ENCODE measurements at places on chromosomes 4 and X.

DNA sequence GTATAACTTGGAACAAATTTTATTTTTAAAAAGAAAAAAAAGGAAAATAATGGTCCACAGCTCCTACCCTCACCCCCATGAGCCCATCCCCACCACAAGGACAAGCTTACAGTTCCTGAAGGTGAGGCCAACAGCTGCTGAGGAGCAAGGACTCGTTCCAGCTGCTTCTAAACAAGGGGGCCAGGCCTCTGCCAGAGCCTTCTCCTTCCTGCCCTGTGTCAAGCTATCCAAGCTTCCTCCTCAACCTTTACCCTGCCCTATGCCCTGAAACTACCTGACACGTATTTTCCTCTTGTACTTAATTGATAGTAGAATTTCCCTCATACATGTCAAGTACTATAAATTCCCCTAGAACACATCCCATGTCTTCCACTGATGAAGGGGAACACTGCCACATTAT lies 8.8 kb downstream of the SH3D19 start:
- no peak for DNase-seq

- no peak for DNase-seq
Measured at GRCh38 chr4:6257247-6258025, 12.2 kb upstream of the WFS1 start.

DNA sequence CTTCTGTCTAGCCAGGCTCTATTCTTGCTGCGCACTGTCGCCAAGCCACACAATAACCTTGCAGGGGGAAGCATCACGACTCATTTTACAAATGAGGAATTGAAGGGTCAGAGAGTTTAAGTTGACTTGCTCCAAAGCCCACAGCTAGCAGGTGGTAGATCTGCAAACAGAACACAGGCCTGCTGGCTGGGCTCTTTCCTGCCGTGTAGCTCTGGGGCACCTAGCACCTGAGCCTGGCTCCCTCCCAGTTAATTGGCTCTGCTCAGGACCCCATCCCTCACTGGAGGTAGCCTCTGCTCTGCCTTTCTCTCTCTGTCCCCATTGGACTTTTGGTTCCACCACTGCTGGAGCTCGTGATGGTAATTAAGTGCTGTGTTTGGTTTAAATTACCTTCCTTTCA lies 98.5 kb downstream of the NSUN7 start:
- no peak for DNase-seq

GRCh38 chr4:151658959-151659600 lies 101.7 kb downstream of the GATB start:
- DNase-seq, result peak; percentile 82

DNA sequence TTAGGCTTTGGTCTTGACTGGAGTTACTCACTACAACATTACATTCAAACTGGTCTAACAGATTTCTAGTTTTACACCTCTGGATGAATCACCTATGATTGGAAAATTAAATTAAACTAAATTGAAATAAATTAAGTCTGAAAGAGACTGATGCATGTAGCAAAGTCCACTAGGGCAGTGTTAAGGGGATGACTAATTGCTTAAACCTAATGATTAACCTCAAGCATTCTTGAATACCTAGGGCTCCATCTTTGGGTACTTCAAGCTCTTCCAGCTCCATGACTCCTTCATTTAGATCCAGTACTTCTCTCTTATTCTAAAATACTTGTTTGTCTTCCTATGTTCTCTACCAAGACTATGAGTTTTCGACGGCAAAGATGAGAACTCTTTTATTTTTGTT lies 86.8 kb downstream of the SH2D1A start:
- no peak for DNase-seq

DNA sequence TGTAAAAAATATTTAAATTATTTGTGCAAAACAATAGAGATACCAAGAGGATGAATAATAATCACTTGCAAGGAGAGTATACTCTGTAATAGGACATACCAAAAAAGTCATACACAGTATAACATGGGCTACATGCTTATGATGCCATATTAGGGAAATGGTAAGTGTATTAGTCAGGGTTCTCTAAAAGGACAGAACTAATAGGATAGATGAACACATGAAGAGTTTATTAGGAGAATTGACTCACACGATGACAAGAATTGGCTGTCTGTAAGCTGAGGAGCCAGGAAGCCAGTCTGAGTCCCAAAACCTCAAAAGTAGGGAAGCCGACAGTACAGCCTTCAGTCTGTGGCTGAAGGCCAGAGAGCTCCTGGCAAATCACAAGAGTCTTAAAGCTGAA lies 151.2 kb downstream of the DTHD1 start:
- no peak for DNase-seq

DNA sequence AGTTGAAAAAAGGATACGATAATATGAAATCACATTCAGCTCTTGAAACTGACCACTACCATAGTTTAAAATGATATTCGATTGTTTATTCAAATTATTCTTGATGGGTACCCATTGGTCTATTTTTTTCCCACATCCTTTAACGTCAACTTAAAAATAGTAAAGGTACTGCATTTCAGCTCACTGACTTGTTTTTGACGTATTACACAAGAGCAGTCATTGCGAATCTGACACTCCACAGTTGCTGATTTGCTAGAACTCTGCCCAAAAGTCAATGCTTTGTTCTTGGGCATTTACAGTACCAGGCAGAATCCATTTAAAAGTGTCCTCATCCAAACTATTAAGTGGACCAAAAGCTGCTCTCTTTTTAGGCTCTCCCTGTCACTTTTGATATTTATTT lies 1.2 kb upstream of the PDS5A start:
- DNase-seq, result no peak

- DNase-seq, result no peak
Measured at GRCh38 chr4:158995965-158996364, 106.9 kb upstream of the RAPGEF2 start.

DNA sequence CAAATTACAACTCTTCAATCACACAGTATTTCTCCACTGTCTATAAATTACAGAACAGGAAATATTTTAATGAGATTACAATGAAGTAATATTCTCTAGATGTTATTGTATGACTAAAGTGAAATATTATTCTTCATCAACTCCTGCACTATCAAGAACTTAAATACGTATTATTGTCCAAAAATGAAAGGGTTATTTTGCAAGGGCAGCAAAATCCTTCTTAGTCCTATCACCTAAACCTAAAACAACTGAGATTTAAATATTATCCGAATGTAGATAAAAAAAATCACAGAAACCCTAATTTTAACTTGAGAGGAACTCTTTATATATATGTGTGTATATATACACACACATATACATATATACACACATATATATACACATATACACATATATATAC lies 4.9 kb downstream of the UBA6 start:
- no peak for DNase-seq

GRCh38 chr4:66123190-66123589 lies 452.9 kb upstream of the EPHA5 start:
- DNase-seq, result peak; percentile 58

DNA sequence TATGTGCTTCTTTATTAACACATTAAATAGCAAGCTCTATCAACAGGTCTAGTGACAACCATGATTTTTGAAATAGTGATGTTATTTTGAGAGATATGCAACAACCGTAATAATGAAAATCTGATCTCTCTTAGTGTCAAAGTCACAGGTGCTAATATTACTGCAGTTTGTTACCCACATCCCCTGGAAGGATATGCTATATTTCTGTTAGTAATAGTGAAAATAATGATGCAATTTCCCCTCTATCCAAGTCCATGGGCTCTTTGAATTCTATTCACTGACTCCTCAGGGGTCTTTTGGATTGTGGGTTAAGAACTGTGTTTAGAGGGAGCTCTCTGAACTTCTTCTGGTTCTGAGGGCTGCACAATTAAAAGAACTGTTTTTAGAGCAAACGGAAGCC lies 3.0 kb upstream of the HSD17B10 start:
- no peak for DNase-seq

DNA sequence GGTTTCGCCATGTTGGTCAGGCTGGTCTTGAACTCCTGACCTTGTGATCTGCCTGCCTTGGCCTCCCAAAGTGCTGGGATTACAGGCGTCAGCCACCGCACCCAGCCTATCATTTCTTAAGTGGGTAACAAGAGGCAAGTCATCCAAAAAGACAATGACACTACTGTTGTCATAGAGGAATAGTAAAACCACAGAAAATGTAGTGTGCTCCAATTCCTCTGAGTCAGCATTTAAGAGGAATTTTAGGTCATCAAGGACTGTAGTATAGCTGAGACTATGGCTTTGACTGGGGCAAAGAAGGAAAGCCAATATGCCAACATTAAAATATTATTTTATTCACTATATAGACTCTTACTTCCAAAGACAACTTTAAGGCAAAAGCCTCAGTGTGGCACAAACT lies 48.4 kb downstream of the ATP8A1 start:
- no peak for DNase-seq

GRCh38 chr4:86934147-86934770 lies 552 bp upstream of the AFF1 start:
- DNase-seq, result no peak

GRCh38 chr4:15042529-15043167 lies 40.4 kb downstream of the CPEB2 start:
- DNase-seq, result peak; percentile 25

DNA sequence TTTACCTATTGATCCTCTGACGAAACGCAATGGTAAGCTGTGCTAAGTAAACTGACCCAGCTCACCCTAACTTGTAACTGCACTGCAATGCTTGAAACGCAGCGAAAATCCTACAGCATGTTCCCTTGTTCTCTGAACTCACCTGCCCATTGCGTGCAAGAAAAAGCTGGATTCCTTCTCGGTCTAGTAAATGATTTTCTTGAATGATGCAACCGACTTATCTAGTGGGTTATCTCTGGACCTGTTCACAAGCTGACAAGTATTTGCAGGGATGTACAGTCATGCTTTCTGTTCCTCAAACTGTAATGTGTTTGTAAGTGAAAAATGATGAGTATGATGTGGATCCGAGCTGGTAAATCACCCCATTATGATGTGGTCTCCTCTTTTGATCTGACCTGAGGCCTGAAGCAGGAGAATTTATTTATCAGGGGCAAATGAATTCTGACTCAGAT lies 140.1 kb downstream of the BTC start:
- DNase-seq, result peak; percentile 26

DNA sequence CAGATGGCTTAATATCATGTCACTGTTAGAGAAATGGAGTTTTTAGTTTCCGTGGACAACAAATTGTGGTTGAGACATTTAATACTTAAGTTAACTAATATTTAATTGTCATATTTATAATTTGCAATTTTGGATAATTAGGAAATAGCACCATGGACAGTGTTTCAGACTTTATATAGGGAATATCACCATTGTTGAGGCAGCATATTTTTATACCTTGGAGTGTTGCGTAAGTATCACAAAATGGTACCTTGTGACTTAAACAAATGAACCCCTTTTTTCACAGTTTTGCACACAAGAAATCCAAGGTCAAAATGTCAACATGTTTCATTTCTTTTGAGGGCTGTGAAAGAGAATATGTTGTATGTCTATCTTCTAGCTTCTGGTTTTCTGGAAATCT lies 539.9 kb downstream of the TECRL start:
- no peak for DNase-seq

- DNase-seq, result peak; percentile 66
Measured at GRCh38 chrX:1246816-1247215, 21.8 kb upstream of the CSF2RA start.

GRCh38 chr4:92265021-92265420 lies 38.7 kb upstream of the GRID2 start:
- no peak for DNase-seq

DNA sequence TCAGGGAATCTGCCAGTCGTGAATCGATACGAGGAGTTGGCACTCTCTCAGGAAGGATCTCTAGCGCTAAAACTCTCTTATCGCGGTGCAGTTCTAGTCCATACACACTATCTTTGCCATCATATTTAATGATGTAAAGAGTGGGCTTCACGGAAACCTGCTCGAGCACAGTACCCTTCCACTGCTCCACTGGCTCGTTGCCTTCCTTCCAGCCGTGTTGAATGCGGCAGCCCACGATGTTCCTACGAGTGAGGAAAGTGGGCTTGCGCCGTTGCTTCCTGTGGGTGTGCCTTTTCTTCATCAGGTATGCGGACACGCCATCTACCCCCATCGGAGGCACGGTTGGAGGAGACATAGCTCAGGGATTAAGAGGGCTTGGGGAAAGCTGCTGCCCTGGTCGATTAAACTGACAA lies 661 bp downstream of the SPIN4 start:
- peak; percentile 29 for DNase-seq

DNA sequence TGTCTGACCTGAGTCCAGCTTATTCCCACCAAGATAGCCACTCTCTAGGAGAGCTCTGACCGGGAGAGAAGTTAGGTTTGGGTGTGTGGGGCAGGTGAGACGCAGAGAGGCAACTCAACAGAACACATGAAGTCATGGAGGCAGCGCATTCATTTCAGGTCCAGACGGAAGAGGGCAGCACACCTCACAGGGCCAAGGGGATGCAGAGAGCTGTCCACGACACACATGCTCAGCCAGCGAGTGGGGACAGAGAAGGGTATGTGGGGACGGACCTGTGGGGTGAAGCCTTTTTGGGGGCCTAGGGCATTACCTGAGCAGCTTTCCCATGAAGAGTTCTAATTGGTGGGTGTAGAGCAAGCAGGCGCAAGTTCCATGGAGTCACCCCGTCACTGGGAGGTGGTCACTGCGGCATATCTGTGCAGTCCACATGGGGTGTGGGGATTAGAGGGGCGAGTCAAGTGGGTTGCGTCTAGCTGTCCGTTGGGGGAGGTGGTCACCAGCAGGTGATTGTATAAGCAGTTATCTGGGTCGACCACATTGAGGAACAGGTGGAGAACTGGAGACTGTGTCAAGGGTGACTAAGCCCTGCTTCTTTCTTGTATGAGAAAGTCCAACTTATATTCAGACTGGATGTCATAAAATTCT lies 24.3 kb upstream of the UXT start:
- DNase-seq, result no peak

DNA sequence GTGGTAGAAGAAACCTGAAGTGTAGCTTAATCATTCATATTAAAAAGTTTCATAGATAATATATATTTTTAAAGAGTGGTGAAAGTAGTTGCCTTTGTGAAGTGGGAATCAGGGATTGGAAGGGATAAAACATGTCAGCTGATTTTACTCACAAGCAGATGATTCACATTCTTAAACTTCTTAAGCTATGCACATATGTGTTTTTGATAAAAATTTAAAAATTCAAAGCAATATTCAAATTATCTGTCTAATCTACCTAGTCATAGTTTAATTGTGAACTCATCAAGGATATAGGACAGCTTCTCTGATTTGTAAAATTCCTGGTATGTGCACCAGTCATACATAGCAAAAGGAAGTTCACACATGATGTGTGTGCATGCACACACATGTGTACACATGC lies 520.6 kb upstream of the PITX2 start:
- DNase-seq, result no peak

DNA sequence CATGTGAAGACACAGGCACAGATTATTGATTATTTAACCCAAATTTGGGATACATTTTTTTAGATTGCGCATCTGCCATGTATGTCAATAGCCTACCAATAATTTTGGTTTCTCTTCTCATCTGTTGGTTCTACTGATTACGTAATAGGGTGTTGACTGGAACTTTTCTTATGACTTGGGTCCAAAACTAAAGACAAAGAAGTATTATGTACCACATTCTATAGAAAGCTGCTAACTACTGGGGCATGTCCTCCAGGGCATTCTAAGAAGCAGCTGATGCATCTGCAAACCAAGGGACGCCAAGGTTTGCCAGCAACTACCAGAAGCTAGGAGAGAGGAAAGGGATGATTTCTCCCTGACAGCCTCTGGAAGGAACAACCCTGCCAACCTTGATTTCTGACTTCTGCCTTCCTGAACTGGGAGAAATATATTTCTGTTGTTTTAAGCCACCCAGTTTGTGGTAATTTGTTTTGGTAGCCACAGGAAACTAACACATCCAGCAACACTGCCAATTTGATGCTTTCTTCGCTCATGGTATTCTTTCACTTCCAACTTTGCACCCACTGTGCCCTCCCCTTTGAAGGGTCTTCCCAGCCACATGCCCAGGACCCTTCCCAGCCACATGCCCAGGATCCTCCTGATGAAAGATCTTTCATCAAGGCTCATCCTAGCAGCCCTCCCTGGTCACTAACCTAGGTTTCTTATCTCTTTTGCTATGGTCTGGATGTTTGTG lies 15.9 kb upstream of the TLR1 start:
- DNase-seq, result no peak

All from EH (cell line).